Activated CD4-positive, alpha-beta memory T cell treated with anti-CD3 and anti-CD28 coated beads, Interleukin-2, amount 10 ng/mL, durations not matched to agents 7 days and 5 days (primary cell): ENCODE measurements at places on chromosomes 7 and 10. TPM values are rescaled to one million over a fixed set of nuclear protein-coding genes. Genes with fewer than 3 reads are reported as not detected.

Gene C1QL3
- total RNA-seq = 0.08 TPM

Gene GBX1
- total RNA-seq = not detected

DNA sequence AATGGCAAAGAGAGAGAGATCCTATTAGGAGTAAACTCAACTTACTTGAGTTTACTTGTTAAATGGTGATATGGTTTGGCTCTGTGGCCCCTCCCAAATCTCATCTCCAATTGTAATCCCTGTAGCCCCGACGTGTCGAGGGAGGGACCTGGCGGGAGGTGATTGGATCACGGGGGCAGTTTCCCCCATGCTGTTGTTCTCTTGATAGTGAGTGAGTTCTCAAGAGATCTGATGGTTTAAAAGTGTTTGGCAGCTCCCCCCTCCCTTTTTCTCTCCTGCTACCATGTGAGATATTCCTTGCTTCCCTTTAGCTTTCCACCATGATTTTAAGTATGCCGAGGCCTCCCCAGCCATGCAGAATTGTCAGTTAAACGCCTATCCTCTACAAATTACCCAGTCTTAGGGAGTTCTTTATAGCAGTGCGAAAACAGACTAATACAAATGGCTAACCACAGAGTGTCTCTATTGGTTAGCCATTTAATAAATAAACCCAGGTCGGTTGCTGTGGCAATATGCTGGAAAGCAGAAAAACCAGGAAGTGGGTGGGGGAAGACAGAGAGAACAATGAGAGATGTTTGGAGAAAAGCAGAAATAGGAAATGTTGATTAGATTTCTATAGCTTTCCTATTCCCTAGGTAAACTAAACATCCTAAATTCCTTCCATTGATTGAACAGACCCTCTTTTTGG, 3.0 kb upstream of the STMP1 start:
- no peaks in the 10 kb centered on the region for H3K36me3 ChIP-seq
- peaks cover 22% of the 10 kb centered on the region for H3K4me1 ChIP-seq
- H3K27ac ChIP-seq = no peak overlapping the region
- no peak for DNase-seq
- no peak overlapping the region for H3K4me3 ChIP-seq

GRCh38 chr7:87510411-87510875, 35.0 kb upstream of the ABCB4 start:
- H3K27me3 ChIP-seq = no peaks in the 10 kb centered on the region
- no peak overlapping the region for H3K27ac ChIP-seq
- DNase-seq = no peak
- H3K36me3 ChIP-seq = no peaks in the 10 kb centered on the region
- peaks cover 9% of the 10 kb centered on the region for H3K4me1 ChIP-seq

- H3K4me3 ChIP-seq = no peak overlapping the region
- peaks cover 47% of the 10 kb centered on the region for H3K4me1 ChIP-seq
- no peak overlapping the region for H3K27ac ChIP-seq
- peaks cover 3% of the 10 kb centered on the region for H3K36me3 ChIP-seq
Observed at GRCh38 chr7:150361402-150361801, 7.2 kb upstream of the REPIN1 start.

DNA sequence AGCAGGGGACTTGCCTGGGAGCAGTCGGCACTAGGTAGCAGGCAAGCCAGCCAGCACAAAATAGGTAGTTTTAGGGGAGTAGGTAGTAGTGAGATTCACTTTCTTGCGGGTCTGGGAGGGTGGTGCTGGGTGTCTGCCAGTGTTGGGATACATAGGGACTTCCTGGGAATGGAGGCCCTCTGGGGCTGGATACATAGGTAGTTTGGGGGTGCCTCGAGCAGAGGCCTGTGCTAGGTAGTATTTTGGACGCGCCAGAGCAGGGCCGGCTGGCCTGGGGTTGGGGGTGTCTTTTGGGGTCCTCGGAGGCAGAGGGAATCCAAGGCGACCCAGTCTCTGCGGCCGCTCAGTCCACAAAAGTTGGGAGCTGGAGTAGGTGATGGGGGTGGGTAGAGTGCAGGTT, 2.0 kb upstream of the HOXA3 start:
- H3K4me3 ChIP-seq = no peak overlapping the region
- no peak overlapping the region for H3K27ac ChIP-seq
- H3K36me3 ChIP-seq = peaks cover 8% of the 10 kb centered on the region

GRCh38 chr7:137960020-137960419, 41.9 kb downstream of the CREB3L2 start:
- DNase-seq = no peak
- H3K4me1 ChIP-seq = peaks cover 18% of the 10 kb centered on the region
- H3K36me3 ChIP-seq = peaks cover 13% of the 10 kb centered on the region
- H3K4me3 ChIP-seq = no peak overlapping the region
- H3K27me3 ChIP-seq = no peaks in the 10 kb centered on the region
- H3K27ac ChIP-seq = no peak overlapping the region

DNA sequence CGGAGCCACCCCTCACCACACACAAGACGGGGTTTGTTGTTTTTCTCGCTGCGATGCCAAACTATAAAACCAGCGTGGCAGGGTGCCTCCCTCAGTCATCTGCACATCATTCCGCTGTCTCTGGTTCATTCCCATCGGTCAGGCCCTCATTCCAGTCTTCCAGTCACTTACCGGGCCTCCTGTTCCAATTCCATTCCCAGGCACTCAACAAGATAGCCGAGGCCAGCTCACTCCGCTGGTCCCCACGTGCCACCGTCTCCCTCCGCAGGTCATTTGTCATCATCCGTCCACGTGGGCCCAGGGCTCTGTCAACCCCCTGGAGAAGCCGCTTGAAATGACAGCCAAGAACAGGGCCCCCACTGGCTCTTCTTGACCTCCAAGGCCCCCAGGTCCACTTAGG, 6.1 kb upstream of the TMEM184A start:
- H3K4me3 ChIP-seq = no peak overlapping the region
- H3K4me1 ChIP-seq = peaks cover 3% of the 10 kb centered on the region
- no peak overlapping the region for H3K27ac ChIP-seq
- no peak for DNase-seq

DNA sequence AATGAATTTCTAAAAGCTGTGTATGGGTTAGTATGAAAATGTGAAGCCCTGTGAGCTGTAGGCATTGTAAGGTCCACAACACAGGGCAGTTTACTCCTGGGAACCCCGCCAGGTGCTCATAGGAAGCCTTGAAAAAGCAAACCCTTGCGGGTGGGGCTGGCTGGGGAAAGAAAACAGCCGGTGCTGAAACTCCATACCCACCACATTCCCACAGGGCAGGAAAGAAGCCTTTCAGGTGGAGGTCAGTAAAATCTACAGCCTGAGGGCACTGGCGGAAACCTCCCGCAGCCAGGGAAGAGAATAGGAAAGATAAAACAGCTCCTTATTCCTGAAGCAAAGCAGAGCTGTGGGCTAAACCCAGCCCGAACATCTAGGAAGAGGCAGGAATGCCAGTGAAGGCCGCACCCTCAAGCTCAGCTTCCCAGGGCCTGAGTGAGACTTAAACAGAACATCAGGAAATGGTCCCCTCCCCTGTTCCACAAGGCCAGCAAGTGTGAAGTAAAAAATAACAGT, 34.7 kb downstream of the PODXL start:
- H3K27me3 ChIP-seq = peaks cover 7% of the 10 kb centered on the region
- peaks cover 5% of the 10 kb centered on the region for H3K36me3 ChIP-seq
- H3K4me1 ChIP-seq = peaks cover 17% of the 10 kb centered on the region
- peak overlapping the region; percentile 61 for H3K27ac ChIP-seq
- no peak for DNase-seq
- H3K4me3 ChIP-seq = peak overlapping the region; percentile 4

GRCh38 chr7:102189756-102190155, 96.9 kb upstream of the SH2B2 start:
- H3K4me3 ChIP-seq = no peak overlapping the region
- no peak for DNase-seq
